ENCODE measurements at places on chromosomes 3 and 15. TPM values are rescaled to one million over a fixed set of nuclear protein-coding genes. Genes with fewer than 3 reads are reported as not detected.

The RGMA gene
- 0.47 TPM for total RNA-seq

GRCh38 chr3:123094516-123095313, 27.9 kb downstream of the PDIA5 start:
- DNase-seq = no peak

DNA sequence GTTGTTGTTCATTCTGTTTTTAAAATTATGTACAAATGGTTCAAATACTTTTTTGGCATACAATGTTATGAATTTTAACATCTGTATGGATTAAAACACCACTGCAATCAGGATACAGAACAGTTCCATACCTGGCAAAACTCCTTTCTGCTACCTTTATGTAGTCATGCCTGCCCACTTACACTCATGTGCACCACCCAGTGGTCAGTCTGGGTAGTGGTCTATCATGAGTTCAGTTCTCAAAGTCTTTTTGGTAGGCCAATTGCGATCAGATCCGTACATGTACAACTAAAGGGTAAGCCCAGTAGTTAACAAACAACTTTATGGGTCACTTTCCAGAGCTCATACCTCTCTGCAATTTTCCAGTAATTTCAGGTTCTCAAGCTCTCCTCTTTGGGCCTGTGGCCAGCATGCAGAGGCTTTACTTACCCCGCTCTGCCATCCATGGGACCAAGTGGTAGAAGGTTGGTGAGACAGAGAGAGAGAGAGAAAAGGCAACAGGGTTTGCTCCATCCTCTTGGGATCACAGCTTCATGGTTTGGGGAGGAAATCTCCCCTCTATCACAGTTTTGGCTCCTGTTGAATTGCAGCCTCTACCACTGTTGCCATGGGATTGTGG, 63.9 kb upstream of the FAM98B start:
- DNase-seq = peak; percentile 81

GRCh38 chr15:60195611-60196010, 191.5 kb downstream of the FOXB1 start:
- no peak for DNase-seq

DNA sequence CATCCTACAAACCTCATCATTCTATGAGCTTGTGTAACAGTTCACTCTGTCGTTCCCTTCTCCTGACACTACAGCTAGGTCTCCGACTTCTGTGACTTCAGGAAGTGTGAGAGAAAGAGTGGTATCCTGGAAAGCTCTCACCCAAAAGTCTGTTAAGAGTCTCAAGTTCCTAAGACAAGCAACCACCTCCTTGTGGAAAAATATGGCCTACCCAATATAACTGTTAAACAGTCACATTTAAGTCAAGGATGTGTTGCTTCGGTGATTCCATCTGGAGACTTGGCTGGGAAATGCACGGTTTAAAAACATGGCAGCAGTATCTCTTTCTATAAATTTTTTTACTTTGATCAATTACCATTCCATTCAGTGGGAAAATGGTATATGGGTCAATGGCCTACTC, 13.8 kb downstream of the FEZF2 start:
- DNase-seq = no peak

GRCh38 chr3:27614592-27614991, 107.5 kb downstream of the EOMES start:
- DNase-seq = no peak
